ENCODE measurements at places on chromosomes 7 and 10. TPM values are rescaled to one million over a fixed set of nuclear protein-coding genes. Genes with fewer than 3 reads are reported as not detected.

Gene HABP2
- total RNA-seq: 0.24 TPM

DNA sequence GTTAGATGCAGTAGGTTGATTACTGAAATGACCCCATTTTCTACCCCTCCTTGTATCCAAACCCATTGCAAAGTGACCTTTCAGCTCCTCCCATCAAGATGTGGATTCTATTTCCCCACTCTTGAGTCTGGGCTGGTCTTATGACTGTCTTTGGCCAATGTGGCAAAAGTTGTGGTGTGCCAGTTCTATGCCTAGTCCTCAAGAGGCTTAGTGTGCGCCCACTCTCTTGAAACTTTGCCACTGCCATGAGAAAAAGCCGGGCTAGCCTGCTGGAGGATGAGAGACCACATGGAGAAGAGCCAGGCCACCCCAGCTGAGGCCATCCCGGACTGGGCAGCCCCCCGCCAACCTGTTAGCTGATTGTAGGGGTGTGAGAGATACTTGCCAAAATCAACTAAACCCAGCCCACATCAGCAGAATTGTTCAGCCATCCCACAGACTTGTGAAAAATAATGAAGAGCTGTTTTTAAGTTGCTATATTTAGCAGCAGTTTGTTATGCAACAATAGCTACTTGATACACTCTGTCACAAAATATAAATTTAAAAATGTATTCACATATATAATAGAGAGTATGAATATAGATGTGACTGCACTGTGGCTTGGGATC, 131.0 kb upstream of the PALS2 start:
- no peak for DNase-seq

- no peak for DNase-seq
These were observed 2.8 kb upstream of the LZTS2 start for GRCh38 chr10:100996678-100997359.

GRCh38 chr7:111756687-111757178, 194.4 kb upstream of the IMMP2L start:
- peak; percentile 82 for DNase-seq

- peak; percentile 65 for DNase-seq
These were observed 672 bp downstream of the LFNG start for GRCh38 chr7:2520131-2520760.

GRCh38 chr7:150842716-150843115, 9.6 kb upstream of the AOC1 start:
- no peak for DNase-seq

GRCh38 chr10:62047960-62048383, 146.5 kb downstream of the ARID5B start:
- DNase-seq: no peak

- DNase-seq: no peak
These were observed 26.1 kb downstream of the NOM1 start for GRCh38 chr7:156975620-156976019.
